Epithelial cell of proximal tubule (primary cell): ENCODE measurements at places on chromosomes 5 and 9. TPM values are rescaled to one million over a fixed set of nuclear protein-coding genes. Genes with fewer than 3 reads are reported as not detected.

Gene KCNV2
- total RNA-seq = not detected in 2 replicates

Gene RGS3
- 66.9 and 79.2 TPM in 2 replicates for total RNA-seq

Gene CAMK2A
- total RNA-seq = not detected in 2 replicates

Gene FOXD1
- total RNA-seq = 26.8 and 30.0 TPM in 2 replicates

Gene SKP1
- total RNA-seq = 210 and 277 TPM in 2 replicates

Gene ADAMTS19
- 0.12 and 0.72 TPM in 2 replicates for total RNA-seq

Gene SPACA9
- total RNA-seq = 2.0 and 5.2 TPM in 2 replicates

Gene NELFB
- total RNA-seq = 47.7 and 71.0 TPM in 2 replicates

Gene MCC
- 4.3 and 6.3 TPM in 2 replicates for total RNA-seq

Gene SPEF2
- 0.87 and 2.3 TPM in 2 replicates for total RNA-seq

Gene ZNF366
- not detected in 2 replicates for total RNA-seq

Gene MRPL41
- 110 and 125 TPM in 2 replicates for total RNA-seq

Gene F2RL2
- total RNA-seq = 2.4 and 7.2 TPM in 2 replicates

Gene PLAC8L1
- total RNA-seq = 0.58 TPM in 1 of 2 replicates, not detected in the other

Gene OR1Q1
- not detected in 2 replicates for total RNA-seq

Gene ELOVL7
- 6.3 and 7.5 TPM in 2 replicates for total RNA-seq

Gene CEMIP2
- total RNA-seq = 58.8 and 92.1 TPM in 2 replicates

Gene PCDHGA7
- 0.23 and 0.29 TPM in 2 replicates for total RNA-seq

Gene CHSY3
- total RNA-seq = 1.7 and 2.5 TPM in 2 replicates

Gene SLC45A2
- not detected in 2 replicates for total RNA-seq

Gene TERT
- 0.07 TPM in 1 of 2 replicates, not detected in the other for total RNA-seq

Gene AMACR
- 5.4 and 6.4 TPM in 2 replicates for total RNA-seq

Gene ABO
- total RNA-seq = 0.65 and 2.5 TPM in 2 replicates

Gene TLE4
- total RNA-seq = 16.3 and 16.8 TPM in 2 replicates

Gene ZNF474
- total RNA-seq = not detected in 2 replicates

Gene MYOT
- not detected in 2 replicates for total RNA-seq

Gene FABP6
- not detected in 2 replicates for total RNA-seq

Gene CCIN
- 0.06 TPM in 1 of 2 replicates, not detected in the other for total RNA-seq

Gene NIPAL4
- 2.4 and 5.6 TPM in 2 replicates for total RNA-seq

Gene CCDC152
- 2.7 TPM in 2 replicates for total RNA-seq

Gene STING1
- total RNA-seq = 17.0 and 18.9 TPM in 2 replicates

Gene SPATA31E1
- total RNA-seq = not detected in 2 replicates

Gene TYRP1
- not detected in 2 replicates for total RNA-seq

Gene TMEM174
- total RNA-seq = not detected in 2 replicates

Gene SLC6A18
- total RNA-seq = not detected in 2 replicates

Gene MYO10
- total RNA-seq = 31.5 and 32.6 TPM in 2 replicates

Gene MAP1B
- total RNA-seq = 234 and 305 TPM in 2 replicates

Gene NSMF
- 33.2 and 62.7 TPM in 2 replicates for total RNA-seq

Gene BAAT
- total RNA-seq = 0.07 TPM in 1 of 2 replicates, not detected in the other

Gene CCDC192
- not detected in 2 replicates for total RNA-seq

Gene PCDHGA5
- total RNA-seq = 0.14 and 0.63 TPM in 2 replicates

Gene PCDHA6
- total RNA-seq = not detected in 2 replicates

Gene IFNA2
- not detected in 2 replicates for total RNA-seq

Gene IL3
- total RNA-seq = not detected in 2 replicates

Gene SLC34A1
- total RNA-seq = not detected in 2 replicates

Gene ZNF883
- 3.4 and 5.3 TPM in 2 replicates for total RNA-seq

Gene PCDHA5
- not detected in 2 replicates for total RNA-seq

Gene ANKRD18B
- total RNA-seq = 3.1 and 3.4 TPM in 2 replicates

Gene DOCK2
- 18.4 and 30.4 TPM in 2 replicates for total RNA-seq

Gene SOHLH1
- not detected in 2 replicates for total RNA-seq

Gene SLC34A3
- 0.07 TPM in 1 of 2 replicates, not detected in the other for total RNA-seq

Gene HRCT1
- 0.58 TPM in 1 of 2 replicates, not detected in the other for total RNA-seq

Gene RBM27
- total RNA-seq = 16.5 and 17.4 TPM in 2 replicates

Gene LAMC3
- total RNA-seq = 0.14 and 0.29 TPM in 2 replicates
